ENCODE measurements at places on chromosomes 12 and 14.

DNA sequence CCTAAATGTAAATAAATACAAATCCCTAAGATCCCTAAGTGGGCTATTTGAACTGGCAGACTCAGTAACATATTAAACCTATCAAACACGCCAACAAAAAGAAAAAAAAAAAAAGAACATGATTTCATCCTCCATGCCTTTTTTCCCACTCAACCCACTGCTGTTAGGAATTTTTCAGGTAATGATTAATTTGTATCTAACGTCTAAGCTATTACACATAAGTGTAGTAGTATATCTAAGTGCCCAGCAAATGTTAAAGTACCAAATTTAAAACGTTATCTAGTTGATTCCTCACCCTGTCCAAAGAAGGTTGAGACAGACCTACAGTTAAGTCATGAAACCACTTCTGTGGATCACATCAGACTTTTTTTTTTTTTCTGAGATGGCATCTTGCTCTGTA, 16.4 kb upstream of the ARID4A start:
- DNase-seq, result no peak

- DNase-seq, result no peak
Measured at GRCh38 chr12:1523558-1524050, 70.8 kb downstream of the FBXL14 start.

DNA sequence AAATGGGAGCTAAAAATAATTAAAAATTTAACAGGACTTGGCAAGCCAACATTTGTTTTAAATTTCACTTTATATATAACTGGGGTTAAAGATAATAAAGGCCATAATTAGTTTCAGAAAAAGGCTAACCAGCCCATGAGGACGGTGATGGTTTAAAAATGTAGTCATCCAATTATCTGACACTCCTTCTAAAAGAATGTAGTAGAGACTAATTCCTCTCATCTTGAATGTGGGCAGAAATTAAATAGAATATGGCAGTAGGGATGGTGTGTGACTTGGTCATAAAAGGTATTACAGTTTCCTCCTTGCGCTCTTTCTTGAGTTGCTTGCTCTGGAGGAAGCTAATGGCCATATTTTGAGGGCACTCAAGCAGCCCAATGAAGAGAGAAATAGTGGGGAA, 49.1 kb upstream of the PTPRB start:
- no peak for DNase-seq

DNA sequence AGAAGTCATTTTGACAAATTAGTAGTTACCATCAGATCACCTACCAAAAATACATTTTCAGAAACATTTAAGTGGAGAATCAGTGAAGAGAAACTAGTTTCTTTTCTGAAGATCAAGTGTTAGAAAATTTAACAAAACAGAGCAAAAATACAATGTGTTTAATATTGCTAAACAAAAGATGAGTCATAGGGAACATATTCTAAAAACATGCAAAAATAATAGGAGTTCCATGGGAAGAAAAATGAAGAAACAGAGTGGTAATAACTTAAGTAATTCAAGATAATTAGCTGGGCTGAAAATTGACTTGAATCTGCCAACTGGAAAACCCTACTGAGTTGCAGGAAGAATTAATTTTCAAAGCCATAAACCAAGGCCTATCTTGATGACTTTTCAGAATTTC, 111.5 kb upstream of the KITLG start:
- no peak for DNase-seq

DNA sequence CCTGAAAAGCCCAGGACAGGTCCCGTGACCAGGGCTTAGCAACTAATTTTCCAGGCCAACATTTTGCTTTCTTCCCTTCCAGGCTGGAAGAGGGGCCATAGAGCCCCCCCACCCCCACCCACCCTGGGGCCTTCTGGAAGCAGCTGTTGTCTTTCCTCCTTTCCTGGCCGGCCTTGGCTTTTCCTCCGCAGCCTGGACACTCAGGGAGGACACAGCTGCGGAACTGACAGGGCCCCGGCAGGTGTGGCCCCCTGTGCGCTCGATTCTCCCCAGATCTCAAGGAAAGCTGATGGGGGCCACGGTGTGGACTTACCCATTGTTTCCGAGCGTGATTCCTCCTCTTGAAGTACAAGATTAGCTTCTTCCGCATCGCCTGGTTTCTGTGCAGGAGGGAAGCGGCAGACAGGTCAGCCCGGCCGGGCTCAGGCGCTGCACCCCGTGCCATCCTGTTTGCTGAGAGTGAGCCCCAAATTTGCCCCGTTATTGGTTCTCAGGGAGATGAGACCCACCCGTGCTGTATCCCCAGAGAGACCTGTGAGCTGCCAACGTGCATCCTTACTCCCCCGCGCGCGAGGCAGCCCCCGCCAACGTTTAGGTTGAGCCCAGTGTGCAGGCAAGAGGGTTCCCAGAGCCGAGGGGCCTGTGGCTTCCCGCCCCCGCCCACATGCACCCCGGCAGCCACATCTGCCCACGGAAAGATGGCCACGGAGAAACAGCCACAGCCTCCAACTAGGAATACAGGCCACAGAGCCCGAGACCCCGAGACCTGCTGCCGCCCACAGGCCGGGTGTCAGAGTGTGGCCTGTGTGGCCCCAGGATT, 129.6 kb downstream of the NCOR2 start:
- no peak for DNase-seq

DNA sequence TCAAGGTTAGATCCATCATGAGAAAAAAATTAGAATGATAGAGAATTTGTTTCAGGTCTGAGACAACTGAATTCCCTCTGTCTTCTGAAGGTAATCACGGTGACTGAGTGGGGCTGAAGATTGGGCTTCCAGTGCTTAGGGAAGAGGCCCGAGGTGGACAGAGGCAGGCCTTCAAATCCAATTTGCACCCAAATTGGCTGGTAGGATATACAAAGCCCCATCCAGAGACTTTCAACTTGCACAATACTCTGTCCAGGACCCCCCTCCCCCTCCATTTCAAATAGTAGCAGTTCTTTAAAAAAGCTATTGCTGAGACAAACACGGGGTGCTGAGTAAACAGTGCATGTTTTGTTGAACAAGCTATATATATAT, 3.6 kb upstream of the FOXG1 start:
- DNase-seq, result no peak

DNA sequence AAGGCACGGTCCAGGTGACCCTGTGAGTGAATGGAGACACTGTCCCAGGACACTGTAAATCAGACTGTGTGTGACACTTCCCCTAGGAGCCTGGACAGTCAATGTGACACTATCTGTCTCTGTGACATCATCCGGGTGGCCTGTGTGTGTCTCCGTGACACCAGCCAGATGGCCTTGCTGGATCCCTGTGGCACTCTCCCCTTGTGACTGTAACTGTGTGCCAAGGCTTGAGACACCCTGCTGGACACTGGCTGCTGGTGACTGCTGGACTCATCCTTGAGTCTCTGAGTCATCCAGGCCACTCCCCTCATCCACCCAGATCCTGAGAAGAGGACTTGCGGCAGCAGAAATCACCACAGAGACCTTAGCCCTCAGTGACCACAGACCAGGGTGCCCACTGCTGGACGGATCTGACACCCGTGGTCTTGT, 51.6 kb downstream of the MVK start:
- DNase-seq, result peak; percentile 40

GRCh38 chr14:75549169-75549568, 26.9 kb downstream of the BATF start:
- no peak for DNase-seq

- DNase-seq, result peak; percentile 99
Measured at GRCh38 chr14:31070431-31070830, 44.3 kb upstream of the STRN3 start.

GRCh38 chr12:50524621-50525020, 19.8 kb downstream of the DIP2B start:
- no peak for DNase-seq

DNA sequence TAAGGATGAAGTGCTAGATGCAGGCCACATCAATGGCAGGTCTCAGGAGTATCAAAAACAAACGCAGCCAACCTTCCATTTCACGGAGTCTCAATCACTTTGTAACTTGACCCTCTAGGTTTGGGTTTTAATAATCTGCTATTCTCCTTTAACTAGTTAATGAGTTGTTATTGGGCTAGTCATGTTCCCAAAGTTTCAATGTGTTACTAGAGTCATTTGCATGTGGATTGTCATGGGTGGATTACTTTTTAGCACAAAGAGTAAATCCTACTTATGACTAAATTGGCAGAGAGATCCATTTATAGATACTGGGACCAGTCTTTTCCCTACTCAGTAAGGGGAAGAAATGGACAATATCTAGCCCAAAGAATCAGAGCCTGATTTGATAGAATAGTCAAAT, 151.0 kb downstream of the BCAT1 start:
- DNase-seq, result no peak

DNA sequence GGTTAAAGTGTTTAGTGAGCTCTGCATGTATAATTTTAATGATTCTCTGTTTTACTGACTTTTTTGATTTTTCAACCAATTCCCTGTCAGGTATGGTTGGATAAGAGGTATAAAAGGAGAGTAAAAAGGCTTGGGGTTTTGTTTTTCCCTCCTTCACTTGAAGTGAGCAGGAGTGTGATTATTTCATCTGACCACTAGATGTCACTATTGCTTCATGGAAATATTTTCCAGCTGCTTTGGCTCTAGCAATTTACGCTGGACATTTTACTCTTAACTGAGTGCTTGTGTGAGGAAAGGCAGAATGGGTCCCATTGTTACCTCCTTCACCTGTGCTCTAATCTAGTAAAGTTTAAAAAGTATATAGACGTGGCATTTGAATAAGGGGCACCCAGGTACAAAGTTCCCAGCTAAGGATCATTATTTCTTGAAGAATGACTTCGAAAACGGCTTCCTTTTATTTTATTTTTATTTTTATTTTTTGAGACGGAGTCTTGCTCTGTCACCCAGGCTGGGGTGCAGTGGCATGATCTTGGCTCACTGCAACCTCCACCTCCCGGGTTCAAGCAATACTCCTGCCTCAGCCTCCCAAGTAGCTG, 66.5 kb downstream of the TBC1D30 start:
- DNase-seq, result peak; percentile 40

DNA sequence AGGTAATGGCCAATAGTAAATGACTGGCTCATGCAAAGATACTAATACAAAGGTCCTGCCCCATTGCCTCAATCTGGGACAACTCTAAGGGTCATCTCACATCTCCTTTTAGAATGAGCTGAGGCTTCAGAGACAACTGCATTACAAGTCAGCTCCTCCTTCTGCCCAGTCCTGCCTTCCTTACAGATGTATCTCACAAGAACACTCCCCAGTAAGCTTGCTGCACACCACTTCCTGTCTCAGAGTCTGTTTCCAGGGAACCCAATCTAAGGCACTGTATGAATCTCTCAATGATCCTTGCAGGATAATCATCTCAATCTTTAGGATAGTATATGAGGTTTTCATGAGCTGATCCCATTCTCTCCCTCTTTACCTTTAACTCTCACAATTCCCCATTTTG, 57.8 kb upstream of the ZDHHC17 start:
- peak; percentile 24 for DNase-seq

DNA sequence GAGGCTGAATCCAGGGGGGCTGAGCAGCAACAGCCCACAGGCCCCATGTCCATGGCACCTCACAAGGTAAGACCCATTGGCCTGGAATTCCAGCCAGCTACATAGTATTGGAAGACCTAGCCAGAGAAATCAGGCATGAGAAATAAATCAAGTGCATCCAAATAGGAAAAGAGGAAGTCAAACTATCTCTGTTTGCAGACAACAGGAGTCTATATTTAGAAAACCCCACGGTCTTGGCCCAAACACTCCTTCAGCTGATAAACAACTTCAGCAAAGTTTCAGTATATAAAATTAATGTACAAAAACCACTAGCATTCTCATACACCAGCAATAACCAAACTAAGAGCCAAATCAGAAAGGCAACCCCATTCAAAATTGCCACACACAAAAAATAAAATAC, 16.9 kb downstream of the PDE6H start:
- no peak for DNase-seq

- DNase-seq, result no peak
Measured at GRCh38 chr14:100691395-100692056, 35.2 kb upstream of the DLK1 start.

DNA sequence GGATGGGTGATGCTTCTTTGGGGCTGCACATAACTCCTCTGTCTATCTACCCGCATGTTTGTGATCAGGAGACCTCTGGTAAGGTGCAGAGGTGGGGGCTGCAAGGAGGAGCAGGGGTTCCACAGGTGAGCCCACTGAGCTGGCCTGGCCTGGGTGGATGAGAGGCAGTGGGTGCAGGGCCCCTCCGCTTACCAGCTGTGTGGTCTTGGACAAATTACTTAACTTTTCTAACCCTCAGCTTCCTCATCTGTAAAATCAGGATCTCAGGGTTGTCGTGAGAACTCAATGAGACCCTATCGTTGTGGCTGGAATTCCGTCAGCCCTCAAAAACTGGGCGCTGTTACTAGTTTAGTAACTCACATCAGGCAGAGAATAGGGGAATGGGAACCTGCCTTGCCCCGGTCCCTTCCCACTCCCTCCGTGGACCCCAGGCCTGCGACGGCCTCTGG, 7.5 kb downstream of the PTPN6 start:
- DNase-seq, result no peak

GRCh38 chr12:104863296-104863948, 94.7 kb downstream of the SLC41A2 start:
- peak; percentile 54 for DNase-seq

DNA sequence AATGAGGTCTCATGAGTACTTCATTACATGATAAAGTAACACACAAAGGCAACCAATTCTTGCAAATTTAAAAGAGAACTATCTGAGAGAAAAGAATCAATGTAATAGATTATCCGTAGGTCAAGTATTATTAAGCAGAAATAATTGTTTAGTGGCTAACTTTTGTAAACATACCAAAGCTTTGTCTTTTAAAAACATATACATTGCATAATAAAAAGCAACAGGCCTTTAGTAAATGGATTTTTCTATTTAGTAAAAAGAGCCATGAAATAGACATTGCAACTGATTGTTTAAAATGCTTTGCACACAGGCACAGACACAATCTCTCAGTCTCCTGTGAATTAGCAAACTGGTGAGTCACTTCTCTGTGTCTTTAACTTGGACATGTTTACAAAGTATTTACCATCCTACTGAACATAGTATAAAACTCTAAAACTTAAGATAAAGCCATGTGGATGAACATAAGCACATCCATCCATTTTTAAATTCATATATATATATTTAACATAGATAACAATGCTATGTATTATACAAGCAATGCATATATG, 518.7 kb upstream of the MGAT4C start:
- peak; percentile 35 for DNase-seq

GRCh38 chr14:64830961-64831360, 48.7 kb downstream of the SPTB start:
- DNase-seq, result no peak

All from fibroblast of lung (primary cell).